Activated CD8-positive, alpha-beta memory T cell treated with anti-CD3 and anti-CD28 coated beads, Interleukin-2, amount 10 ng/mL, durations not matched to agents 7 days and 5 days (primary cell): ENCODE measurements at places on chromosomes 16 and 17.
A peak's percentile ranks its signal among the peaks of the same experiment; 100 is the strongest.

DNA sequence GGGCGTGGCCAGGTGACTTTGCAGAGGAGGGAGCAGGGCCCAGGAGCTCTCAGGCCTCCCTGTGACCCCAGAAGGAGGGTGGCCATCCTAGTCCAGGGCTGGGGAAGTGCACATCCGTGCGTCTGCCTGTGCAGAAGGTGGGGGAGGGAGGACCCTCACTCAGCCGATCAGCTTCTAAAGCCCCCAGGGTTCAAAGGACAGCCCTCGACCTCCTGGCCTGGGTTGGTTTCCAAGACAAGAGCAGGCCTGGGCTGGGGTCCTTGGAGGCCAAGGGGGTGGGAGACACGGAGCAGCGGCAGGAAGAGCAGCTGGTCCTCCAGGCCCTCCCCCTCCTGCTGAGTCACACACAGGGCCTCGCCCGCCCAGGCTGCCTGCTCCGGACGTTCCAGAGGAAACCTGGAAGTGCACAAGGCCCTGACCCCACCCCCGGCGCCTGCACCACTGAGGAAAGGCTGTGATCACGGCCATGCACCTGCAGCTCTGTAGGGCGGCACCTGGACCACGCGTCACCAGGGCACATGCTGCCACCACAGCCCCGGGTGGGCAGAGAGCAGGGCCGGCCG, 67.1 kb upstream of the ZNF469 start:
- no peak for DNase-seq

DNA sequence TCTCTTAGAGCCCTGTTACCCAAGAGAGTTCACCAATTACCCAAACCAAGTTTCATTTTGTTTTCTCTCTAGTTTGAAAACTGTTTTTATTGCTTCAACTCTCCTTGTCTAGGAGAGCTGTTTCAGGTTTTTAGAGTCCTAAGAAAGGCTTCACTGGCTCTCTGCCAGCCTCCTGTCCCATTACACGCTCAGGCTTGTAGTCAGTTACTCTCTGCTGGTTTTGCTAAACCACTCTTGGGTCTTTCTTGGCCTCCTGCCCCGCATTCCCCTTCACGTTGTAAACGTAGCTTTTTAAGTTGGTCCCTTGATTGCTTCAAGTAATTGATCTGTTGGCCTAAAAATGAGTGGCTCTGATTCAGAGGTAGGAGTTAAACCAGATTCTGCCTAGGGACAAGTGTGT, 529.1 kb downstream of the MAF start:
- no peak for DNase-seq

GRCh38 chr17:879546-880442, 97.6 kb downstream of the MRM3 start:
- peak; percentile 78 for DNase-seq

GRCh38 chr17:33509331-33509730, 216.2 kb upstream of the ASIC2 start:
- DNase-seq = no peak

- no peak for DNase-seq
These were observed 5.2 kb downstream of the KRT14 start for GRCh38 chr17:41581366-41582060.

DNA sequence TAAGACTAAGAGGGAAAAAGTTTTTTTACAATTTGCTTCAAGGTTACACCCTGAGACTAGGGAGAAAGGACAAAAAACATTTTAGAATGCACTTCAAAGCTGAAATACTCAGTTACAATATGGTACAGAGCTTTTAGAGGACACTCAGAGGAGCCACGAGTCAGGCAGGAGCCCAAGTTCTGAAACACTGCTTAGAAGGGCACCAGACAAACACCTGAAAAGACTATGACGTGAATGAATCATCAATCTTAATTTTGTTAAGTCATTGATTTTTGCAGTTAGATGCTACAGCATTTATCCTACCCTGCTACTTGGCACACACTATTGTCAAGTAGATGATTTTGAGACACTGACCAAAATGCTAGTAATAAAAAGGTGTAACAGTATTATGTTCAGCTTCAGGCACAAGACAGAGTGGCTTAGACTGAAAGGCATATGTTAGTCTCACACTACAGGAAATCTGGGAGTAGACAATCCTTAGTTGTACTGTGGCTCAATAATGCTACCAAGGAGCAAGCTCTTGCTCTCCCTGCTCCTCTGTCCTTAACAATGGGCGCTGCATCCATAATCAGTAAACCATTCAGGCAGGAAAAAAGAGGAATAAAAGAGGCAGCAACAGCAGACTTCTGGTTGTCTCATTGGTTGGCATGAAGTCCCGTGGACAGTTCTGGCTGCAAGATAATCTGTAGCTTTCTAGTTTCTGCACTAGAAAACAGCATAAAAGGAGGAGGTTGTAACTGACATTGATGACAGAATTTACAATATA, 151.8 kb downstream of the ABCA8 start:
- DNase-seq = no peak

GRCh38 chr17:38926293-38927070, 1.1 kb downstream of the LASP1NB start:
- peak; percentile 41 for DNase-seq

DNA sequence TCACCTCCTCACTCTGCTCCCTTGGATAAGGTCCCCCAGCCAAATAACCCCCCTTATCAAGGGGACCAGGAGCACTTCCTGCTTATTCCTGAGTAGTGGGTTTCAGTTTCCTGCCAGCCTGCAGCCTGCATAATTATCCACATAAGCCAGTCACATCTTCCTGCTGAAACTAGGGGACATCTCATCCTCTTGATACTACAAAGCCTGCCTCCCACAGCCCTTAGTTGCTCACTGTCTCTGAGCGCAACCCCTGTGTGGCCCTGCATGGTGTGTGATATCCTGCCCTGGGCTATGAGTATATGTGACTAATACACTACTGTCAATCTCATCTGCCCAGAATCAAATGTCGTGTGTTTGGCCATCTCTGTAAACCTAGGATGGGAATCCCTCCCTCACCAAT, 8.0 kb upstream of the XYLT2 start:
- DNase-seq = no peak

DNA sequence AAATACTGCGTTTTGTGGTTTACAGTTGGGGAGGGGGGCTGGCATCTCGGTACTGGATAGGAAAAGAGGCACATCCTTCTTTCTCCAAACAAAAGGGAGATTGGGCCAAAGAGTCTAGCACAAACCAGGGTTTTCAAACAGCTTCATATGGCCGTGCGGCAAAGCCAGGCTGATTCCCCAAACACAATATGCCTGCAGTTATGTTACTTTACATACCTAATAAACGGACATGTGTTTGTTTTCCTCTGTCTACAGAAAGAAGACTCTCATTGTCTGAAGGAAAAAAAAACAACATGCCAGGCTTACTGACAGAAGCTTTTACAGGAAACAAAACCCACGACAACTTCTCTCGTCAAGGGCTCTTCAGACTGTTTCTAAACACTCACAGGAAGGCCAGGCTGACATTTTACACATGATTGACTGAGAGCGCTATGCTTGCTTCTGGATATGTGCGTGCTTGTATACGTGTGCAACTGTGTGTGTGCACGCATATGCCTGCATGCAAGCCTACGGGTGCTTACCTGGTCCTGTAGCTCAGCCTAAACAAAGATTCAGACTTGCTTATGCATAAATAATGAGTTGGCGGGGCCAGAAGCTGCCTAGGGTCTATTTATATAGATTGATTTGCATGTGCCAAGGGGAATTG, 461.0 kb upstream of the C16orf82 start:
- no peak for DNase-seq

DNA sequence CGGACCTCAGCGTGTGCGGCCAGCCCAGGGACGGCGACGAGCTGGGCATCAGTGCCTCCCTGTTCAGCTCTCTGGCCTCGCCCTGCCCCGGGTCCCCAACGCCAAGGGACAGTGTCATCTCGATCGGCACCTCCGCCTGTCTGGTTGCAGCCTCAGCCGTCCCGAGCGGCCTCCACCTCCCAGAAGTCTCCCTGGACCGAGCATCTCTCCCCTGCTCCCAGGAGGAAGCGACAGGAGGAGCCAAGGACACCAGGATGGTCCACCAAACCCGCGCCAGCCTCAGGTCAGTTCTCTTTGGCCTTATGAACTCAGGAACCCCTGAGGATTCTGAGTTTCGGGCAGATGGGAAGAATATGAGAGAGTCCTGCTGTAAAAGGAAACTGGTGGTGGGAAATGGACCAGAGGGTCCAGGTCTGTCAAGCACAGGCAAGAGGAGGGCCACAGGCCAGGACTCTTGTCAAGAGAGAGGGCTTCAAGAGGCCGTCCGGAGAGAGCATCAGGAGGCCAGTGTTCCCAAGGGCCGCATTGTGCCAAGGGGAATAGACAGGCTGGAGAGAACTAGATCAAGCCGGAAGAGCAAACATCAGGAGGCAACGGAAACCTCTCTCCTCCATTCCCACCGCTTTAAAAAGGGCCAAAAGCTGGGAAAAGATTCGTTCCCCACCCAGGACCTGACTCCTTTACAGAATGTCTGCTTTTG, 825 bp downstream of the HASPIN start:
- no peak for DNase-seq

GRCh38 chr17:64057701-64058263, 37.3 kb upstream of the ICAM2 start:
- DNase-seq = no peak

DNA sequence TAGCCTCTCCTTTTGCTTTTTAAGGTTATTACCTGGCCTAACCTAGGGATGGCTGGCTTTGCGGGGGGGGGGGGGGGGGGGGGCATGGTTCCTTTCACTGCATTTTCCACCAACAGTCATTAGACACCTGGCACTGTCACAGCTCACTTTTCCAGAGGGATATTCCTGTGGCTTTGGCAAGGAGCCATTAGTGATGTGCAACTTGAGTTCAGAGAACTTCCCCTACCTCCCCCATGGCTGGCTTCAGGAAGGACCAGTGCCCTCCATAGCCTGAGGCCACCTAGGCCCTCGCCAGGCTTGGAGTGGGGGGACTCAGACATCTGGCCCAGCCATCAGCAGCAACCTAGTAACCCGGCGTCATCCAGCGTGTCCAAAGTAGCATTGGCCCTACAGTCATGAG, 234.6 kb downstream of the CPPED1 start:
- DNase-seq = no peak

DNA sequence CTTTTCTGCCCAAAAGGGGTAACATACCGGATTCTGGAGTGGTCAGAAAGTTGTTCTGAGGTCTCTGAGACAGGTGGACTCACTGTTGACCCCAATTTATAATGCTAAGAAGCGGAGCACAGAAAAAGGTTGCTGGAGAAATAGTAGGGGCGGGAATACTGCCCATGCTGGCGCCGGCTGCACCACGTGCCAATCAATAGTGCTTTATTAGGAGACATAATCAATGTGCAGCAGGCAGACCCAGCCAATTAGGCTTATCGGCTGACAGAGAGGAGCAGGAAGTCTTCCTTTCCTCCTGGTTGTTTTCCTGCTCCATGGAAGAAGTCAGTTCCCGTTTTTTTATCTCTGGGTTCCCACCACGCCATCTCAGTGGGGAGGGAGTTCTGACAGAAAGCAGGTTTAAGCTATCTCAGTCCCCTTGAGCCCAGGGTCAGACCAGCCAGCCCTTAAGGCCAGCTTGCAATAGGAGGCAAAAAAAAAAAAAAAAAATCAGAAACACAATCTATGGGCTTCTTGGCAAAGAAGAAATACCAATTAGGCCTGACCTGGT, 68.2 kb upstream of the IRX6 start:
- no peak for DNase-seq

GRCh38 chr17:73508057-73508930, 136.0 kb downstream of the SDK2 start:
- no peak for DNase-seq

DNA sequence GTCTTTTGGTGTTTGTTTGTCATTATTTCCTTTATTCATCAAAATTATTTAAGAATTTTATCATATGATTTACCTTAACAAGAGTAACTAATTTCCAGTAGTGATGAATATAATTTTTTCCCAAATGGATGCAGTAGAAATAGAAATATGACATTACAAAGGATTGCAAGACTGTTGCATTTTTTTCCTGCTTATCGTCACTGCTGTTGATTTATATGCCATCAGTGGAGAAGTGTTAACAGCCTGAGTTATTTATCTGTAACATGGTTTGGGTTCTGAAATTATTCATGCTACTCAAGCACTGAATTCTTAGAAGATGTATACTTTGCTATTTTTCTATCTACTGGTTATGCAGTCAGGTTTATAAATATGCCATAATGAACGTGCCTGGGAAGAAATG, 68.6 kb downstream of the TMEM100 start:
- no peak for DNase-seq

DNA sequence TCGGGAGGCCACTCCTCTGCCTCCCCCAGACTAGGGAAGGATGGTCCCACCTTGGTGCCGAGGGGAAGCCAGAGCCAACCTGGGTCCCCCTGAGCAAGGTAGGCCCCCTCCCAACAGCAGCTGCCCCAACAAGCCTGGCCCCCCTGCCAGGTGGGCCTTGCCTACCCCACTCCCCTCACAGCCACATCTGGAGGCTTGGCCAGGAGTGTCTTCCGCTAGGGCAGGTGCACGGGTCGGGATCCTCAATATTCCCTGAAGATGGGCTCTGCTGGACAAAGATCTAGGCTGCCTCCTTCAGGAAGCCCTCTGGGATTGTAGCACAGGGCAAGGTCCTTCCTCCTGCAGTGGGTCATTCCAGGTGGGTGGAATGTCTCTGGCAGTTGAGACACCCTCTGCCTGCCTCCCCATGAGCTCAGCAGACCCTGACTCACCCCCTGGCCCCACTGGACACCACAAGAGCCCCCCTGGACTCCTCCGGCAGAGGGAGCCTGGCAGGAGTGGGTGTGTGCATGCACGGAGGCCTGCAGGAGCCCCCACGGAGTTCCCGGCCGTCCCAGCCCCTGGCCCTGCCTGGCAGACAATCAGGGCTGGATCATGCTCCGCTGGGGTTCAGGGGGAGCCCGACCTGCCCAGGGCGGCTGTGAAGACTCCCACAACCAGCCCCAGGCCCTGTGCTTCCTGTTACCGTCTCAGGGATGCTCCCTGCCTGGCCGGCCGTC, 435 bp downstream of the C1QTNF8 start:
- DNase-seq = no peak

DNA sequence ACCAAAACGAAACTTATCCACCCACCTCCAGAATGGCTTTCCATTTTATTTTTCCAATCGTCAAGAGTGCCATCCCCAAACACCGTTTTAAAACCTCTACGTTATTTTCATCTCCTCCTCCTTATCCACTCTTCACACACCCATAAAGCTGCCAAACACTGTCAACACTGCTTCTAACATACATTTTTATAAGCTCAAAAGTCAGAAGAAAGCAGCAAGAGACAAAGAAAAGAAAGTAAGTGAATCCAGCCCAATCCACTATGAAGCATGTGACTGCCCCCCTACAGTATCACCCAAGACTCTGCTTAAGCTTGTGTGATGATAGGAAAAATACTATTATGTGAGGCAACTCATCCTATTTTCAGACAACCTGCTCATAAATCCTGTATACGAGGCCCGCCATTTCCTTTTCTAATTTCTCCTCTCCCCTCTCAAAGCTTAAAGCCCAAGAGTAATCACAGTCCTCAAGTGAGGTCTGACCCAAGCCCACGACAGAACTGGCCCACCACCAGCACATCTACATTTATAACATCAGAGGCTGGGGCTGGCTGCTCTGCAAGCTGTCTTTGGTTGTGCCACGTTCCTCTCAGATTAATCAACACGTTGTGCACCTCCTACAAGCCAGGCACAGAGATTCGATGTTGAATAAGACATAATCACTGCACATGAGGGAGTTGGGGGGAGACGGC, 16.3 kb downstream of the USP31 start:
- DNase-seq = no peak
